ENCODE measurements at places on chromosomes 16 and 17. TPM values are rescaled to one million over a fixed set of nuclear protein-coding genes. Genes with fewer than 3 reads are reported as not detected.

- no peak for DNase-seq
Measured at GRCh38 chr17:32502013-32502412, 15.2 kb downstream of the CDK5R1 start.

GRCh38 chr16:29011112-29011511 lies 26.3 kb downstream of the LAT start:
- DNase-seq: no peak

GRCh38 chr16:3695610-3696369 lies 21.5 kb downstream of the TRAP1 start:
- no peak for DNase-seq

Gene C16orf96
- 0.08 TPM for total RNA-seq

All from left ventricle myocardium inferior (tissue), 1 donor.